Activated CD4-positive, alpha-beta memory T cell treated with anti-CD3 and anti-CD28 coated beads for 36 hours (primary cell): ENCODE measurements at places on chromosomes 3 and 15. TPM values are rescaled to one million over a fixed set of nuclear protein-coding genes. Genes with fewer than 3 reads are reported as not detected.

GRCh38 chr3:23923786-23924185, 6.9 kb downstream of the RPL15 start:
- no peaks in the 10 kb centered on the region for H3K27me3 ChIP-seq
- H3K4me1 ChIP-seq: peaks cover 18% of the 10 kb centered on the region
- DNase-seq: no peak
- H3K27ac ChIP-seq: no peak overlapping the region
- H3K36me3 ChIP-seq: peaks cover 25% of the 10 kb centered on the region
- no peak overlapping the region for H3K4me3 ChIP-seq

- H3K4me1 ChIP-seq: peaks cover 27% of the 10 kb centered on the region
- no peak for DNase-seq
- no peaks in the 10 kb centered on the region for H3K36me3 ChIP-seq
Observed at GRCh38 chr3:57694146-57694545, 1.3 kb upstream of the DENND6A start.

DNA sequence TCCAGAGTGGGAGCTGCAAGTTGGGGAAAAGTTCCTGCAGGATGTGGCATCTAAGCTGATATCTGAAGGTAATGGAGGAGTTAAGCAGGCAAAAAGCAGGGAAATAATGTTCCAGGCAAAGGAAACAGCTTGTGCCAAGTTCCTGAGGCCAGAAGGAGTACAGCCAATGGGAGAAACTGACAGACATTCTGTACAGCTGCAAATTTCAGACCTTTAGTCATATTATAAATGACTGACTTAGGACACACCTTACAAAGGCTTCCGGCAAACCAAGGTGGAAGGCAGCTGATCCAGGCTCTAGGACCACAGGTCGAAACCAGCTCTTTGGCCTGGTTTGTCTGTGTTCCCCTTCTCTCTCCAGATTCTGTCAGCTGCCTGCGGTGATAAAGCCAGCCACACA, 9.3 kb downstream of the WWTR1 start:
- no peak overlapping the region for H3K4me3 ChIP-seq
- H3K27me3 ChIP-seq: peaks cover 7% of the 10 kb centered on the region
- H3K36me3 ChIP-seq: no peaks in the 10 kb centered on the region
- DNase-seq: no peak
- H3K4me1 ChIP-seq: no peaks in the 10 kb centered on the region
- no peak overlapping the region for H3K27ac ChIP-seq

GRCh38 chr3:159593927-159594605, 394.6 kb upstream of the IL12A start:
- peaks cover 4% of the 10 kb centered on the region for H3K27me3 ChIP-seq
- no peak for DNase-seq
- H3K4me1 ChIP-seq: no peaks in the 10 kb centered on the region
- no peaks in the 10 kb centered on the region for H3K36me3 ChIP-seq

DNA sequence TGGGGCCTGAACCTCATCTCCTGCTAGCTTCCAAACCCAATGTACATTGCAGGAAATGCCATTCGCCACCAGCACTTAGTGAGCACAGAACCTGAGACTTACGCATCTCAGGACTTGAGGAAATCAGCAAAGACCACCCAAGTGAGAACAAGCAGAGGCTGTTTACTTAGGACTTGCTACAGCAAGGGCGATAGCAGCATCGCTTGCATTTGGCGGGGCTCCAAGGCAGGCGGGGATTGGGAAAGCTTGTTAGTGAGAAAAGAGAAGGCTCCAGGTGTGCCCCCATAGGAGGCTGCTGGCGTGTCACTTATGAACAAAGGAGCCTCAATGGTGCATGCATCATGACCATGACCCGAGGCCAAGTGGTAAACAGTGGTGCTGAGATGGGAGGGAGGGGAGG, 19.7 kb downstream of the SLC6A20 start:
- no peak overlapping the region for H3K27ac ChIP-seq
- peaks cover 5% of the 10 kb centered on the region for H3K27me3 ChIP-seq
- H3K4me1 ChIP-seq: peaks cover 13% of the 10 kb centered on the region
- H3K36me3 ChIP-seq: no peaks in the 10 kb centered on the region

DNA sequence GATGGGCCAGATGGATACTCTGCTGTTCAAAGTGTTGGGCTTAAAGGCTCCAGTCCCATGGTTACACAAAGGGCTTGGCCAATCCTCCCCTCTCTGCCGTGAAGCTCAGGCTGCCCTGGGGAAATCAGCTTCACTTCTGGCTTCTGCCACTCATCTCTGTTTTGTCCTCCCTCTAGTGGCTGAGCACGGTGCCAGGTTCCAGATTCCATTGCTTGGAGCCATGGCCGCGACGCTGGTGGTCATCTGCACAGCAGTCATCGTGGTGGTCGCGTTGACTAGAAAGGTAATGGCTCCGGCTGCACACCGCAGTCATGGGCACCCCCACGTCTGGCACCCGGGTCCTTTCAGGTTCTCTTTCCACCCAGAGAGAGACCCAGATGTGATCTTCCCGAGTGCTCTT, 5.6 kb downstream of the TIGIT start:
- DNase-seq: peak; percentile 60
- H3K27me3 ChIP-seq: no peaks in the 10 kb centered on the region
- H3K4me1 ChIP-seq: peaks cover 46% of the 10 kb centered on the region
- peaks cover 53% of the 10 kb centered on the region for H3K36me3 ChIP-seq
- peak overlapping the region; percentile 66 for H3K4me3 ChIP-seq
- H3K27ac ChIP-seq: peak overlapping the region; percentile 84

The WWTR1 gene
- 1.0 TPM for total RNA-seq
